ENCODE measurements at places on chromosomes 4 and X.

- DNase-seq: no peak
- no peaks in the 10 kb centered on the region for H3K27me3 ChIP-seq
- no peak overlapping the region for H3K4me3 ChIP-seq
- H3K27ac ChIP-seq: no peak overlapping the region
Measured at GRCh38 chrX:5646818-5647217, 581.8 kb downstream of the NLGN4X start.

GRCh38 chrX:48458711-48459110 lies 11.3 kb downstream of the SLC38A5 start:
- no peak overlapping the region for H3K27ac ChIP-seq
- no peaks in the 10 kb centered on the region for H3K4me1 ChIP-seq
- H3K4me3 ChIP-seq: no peak overlapping the region
- H3K27me3 ChIP-seq: no peaks in the 10 kb centered on the region
- no peak for DNase-seq
- no peaks in the 10 kb centered on the region for H3K36me3 ChIP-seq

DNA sequence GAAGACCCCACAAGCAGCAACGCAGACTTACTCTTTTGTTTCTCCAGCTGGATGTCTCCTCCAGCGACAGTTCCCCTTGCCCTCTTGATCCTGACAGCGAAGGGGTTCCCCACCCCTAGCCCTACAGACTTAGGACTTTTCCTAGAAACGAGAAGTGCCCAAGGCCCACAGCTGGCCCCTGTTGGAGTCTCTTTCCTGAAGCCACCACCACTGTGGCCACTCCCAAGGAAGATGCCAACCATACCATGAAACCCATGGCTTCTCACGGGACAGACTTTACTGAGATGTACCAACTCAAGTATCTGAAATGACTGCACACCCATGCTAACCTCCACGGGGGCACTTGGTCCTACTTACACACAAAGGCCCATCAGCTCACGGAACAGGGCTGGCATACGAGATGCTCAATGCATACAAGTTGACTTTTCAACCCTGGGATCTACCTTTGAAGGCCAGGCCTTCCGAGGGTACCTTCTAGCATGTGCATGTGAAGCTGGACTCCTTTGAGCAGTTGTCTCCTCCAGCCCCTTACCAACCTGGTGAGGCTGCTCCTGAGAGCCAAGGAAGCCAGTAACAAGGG lies 924 bp upstream of the IRAK1 start:
- H3K4me3 ChIP-seq: peak overlapping the region; percentile 36
- H3K27ac ChIP-seq: peak overlapping the region; percentile 86
- H3K27me3 ChIP-seq: no peaks in the 10 kb centered on the region
- no peak for DNase-seq
- peaks cover 19% of the 10 kb centered on the region for H3K4me1 ChIP-seq

GRCh38 chr4:170526471-170526870 lies 436.7 kb upstream of the AADAT start:
- no peaks in the 10 kb centered on the region for H3K4me1 ChIP-seq
- H3K27me3 ChIP-seq: no peaks in the 10 kb centered on the region
- no peak for DNase-seq

- no peak overlapping the region for H3K27ac ChIP-seq
- H3K4me3 ChIP-seq: no peak overlapping the region
- no peaks in the 10 kb centered on the region for H3K36me3 ChIP-seq
- no peak for DNase-seq
- H3K27me3 ChIP-seq: no peaks in the 10 kb centered on the region
Measured at GRCh38 chr4:95984081-95984480, 144.2 kb downstream of the PDHA2 start.

- no peak overlapping the region for H3K4me3 ChIP-seq
- DNase-seq: no peak
- H3K27ac ChIP-seq: no peak overlapping the region
- H3K4me1 ChIP-seq: no peaks in the 10 kb centered on the region
- H3K36me3 ChIP-seq: no peaks in the 10 kb centered on the region
- no peaks in the 10 kb centered on the region for H3K27me3 ChIP-seq
Measured at GRCh38 chr4:111136438-111136837, 513.6 kb upstream of the PITX2 start.

Data from left lung (tissue), 14 donors.